ENCODE measurements at places on chromosomes 16 and 17. TPM values are rescaled to one million over a fixed set of nuclear protein-coding genes. Genes with fewer than 3 reads are reported as not detected.
A peak's percentile ranks its signal among the peaks of the same experiment; 100 is the strongest.

The TBX6 gene
- 1.9 TPM for total RNA-seq

The CTRB2 gene
- not detected for total RNA-seq

The KCNJ18 gene
- total RNA-seq, result not detected

The NAGS gene
- total RNA-seq, result 6.1 TPM

The AHSP gene
- not detected for total RNA-seq

DNA sequence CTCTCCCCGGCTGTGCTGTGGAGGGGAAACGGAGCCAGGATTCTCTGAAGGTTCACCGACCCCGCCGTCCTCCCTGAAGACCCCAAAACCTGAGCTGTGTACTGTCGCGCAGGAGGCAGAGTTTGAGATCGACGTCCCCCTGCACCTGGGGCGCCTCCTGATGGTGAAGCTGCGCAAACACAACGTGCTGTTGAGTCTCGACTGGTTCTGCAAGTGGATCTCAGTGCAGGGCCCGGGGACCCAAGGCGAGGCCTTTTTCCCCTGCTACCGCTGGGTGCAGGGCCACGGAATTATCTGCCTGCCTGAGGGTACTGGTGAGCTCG lies 62.6 kb upstream of the TEKT1 start:
- no peak for DNase-seq

DNA sequence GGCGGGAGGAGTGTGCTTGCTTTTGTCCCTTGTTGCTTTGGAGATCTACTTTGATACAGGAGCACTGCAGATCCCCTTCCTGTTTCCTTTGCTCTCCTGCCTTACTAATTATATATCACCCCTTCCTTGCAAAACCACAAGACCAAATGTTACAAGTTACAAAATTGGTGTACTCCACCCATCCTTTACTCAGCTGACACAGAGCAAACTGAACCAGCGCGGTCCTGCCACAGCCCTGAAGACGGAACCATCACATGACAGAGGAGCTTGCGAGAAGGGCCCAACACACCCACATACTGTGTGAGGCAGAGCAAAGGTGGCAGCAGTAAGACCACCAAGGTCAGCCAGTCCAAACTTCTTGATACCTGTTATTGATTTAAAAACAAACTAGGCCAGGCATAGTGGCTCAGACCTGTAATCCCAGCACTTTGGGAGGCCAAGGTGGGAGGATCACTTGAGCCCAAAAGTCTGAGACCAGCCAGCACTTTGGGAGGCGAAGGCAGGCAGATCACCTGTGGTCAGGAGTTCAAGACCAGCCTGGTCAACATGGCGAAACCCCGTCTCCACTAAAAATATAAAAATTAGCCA lies 33.2 kb downstream of the CYTH1 start:
- DNase-seq, result peak; percentile 85

- DNase-seq, result no peak
These were observed 219.7 kb upstream of the SDK2 start for GRCh38 chr17:73863761-73864535.

- DNase-seq, result peak; percentile 30
These were observed 1.1 kb upstream of the NDUFAB1 start for GRCh38 chr16:23597003-23597756.

DNA sequence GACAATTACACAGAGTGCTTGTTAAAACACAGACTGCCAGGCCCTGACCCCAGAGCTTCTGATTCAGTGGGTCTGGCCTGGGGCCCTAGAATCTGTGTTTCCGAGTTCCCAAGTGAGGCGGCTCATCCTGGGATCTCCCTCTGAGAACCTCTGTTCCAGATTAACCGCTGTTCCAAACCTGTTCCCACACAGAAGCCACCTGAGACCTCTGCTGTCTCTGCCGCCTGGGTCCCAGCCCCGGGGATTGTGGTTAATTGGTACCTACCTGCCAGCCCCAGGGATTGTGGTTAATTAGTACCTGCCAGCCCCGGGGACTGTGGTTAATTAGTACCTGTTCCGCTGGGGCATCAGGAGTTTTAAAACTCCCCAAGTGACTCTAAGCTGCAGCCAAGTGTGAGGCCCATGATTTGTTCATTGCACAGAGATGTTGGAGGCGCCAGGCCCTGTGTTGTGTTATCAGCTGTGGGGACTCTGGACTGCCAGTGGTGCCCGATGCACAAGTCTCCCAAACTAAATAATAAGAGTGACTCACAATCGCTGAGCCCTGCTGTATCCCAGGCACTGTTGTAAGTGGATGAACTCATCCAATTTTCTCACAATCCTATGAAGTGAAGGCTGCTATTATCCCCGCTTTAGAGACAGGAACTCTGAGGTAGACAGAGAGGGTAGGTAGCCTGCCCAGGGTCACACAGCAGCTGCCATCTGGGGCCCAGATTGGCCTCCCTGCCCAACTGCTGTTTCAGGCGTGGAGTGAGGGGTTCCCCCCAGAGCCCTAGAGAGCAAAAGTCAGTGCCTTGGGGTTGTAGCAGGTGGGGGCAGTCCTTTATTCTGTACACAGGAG lies 219.7 kb downstream of the IRF8 start:
- no peak for DNase-seq

- DNase-seq, result peak; percentile 68
These were observed 29.4 kb downstream of the CACNA1H start for GRCh38 chr16:1182316-1182671.

DNA sequence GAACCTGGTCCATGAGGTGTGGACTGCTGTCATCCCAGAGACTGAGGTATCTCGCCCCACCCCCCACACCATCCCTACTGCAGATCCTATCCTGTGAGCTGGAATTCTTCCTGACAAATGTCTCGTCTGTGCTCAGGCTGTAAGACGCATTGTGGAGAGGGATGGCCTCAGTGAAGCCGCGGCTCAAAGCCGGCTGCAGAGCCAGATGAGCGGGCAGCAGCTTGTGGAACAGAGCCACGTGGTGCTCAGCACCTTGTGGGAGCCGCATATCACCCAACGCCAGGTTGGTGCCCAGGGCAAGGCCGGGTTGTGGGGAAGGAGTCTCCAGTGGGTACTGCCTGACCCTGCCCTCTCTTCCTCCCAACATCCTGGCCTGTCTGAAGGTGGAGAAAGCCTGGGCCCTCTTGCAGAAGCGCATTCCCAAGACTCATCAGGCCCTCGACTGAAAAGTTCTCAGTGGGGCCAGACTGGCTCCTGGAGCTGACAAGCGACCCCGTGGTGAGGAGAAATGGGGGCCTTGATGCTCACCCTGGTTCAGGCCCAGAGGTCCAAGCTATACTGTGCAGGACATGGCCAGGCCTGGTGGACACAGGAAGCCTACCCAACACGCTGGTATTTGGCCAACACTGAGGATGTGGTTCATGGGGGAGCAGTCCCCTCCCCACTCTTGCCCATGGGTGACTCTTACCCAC lies 1.2 kb upstream of the MLX start:
- DNase-seq, result no peak

Measured in mucosa of descending colon (tissue), 3 donors.